ENCODE measurements at places on chromosomes 12 and 14. TPM values are rescaled to one million over a fixed set of nuclear protein-coding genes. Genes with fewer than 3 reads are reported as not detected.

Gene TBX5
- not detected for total RNA-seq

Gene RTL1
- total RNA-seq: not detected

Gene GLIPR1L2
- total RNA-seq: 0.65 TPM

Gene VWF
- total RNA-seq: 3.0 TPM

Measured in renal cortical epithelial cell (primary cell).